Activated CD8-positive, alpha-beta T cell treated with anti-CD3 and anti-CD28 coated beads for 36 hours (primary cell): ENCODE measurements at places on chromosomes 4 and X. TPM values are rescaled to one million over a fixed set of nuclear protein-coding genes. Genes with fewer than 3 reads are reported as not detected.

DNA sequence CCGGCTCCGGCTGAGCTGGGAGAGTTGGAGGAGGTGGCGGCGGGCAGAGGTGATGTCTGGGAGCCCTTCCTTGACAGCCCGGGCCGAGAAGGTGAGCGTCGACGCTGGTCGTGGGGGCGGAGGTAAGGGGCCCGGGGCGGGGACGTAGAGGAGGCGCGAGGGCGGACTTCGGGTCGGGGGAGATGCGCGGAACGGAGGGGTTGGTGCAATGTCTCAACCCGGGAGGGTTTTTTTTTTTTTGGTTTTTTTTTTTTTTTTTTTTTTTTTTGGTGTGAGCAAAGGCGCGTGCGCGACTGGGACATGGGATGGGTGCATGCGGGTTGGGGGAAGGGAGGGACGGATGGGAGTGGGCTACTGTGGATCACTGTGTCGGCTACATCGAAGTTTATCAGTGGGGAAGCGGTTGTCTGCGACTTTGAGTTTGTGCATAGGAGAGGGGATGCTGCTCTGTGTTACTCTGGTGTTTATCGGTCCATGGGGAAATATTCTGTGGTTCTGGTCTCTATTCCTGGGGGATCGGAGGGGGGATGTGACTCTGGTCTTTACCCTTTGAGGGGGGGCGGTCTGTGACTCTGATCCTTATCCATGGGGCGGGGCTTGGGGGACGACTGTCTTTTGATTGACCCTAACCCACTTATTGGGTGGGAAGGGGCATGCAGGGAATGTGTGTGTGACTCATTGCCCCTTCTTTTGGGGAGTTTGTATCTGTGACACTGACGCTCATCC lies 537 bp downstream of the RBM10 start:
- H3K27me3 ChIP-seq: no peaks in the 10 kb centered on the region
- peak overlapping the region; percentile 95 for H3K4me3 ChIP-seq
- DNase-seq: peak; percentile 15
- peaks cover 31% of the 10 kb centered on the region for H3K4me1 ChIP-seq
- H3K36me3 ChIP-seq: peaks cover 42% of the 10 kb centered on the region

DNA sequence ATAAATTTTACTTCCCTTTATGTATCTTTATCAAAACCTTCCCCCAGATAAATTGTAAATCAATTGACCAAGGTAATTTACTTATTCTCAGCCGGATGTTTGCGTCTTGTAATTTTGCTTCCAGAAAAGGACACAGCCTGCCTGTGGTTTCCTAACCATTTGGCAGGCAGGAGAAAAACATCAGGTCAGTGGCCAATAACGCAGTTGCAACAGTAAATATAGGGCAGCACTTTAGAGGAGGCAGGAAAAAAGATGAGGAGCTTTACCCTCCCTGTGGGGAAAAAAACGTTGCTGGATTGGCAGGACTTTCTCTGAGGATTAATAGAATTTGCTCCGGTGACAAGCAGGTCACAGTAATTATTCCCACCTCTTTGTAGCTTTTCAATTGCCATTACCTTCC lies 2618.1 kb downstream of the ARAP2 start:
- no peaks in the 10 kb centered on the region for H3K4me1 ChIP-seq
- DNase-seq: no peak
- no peak overlapping the region for H3K27ac ChIP-seq
- H3K27me3 ChIP-seq: no peaks in the 10 kb centered on the region

- no peak for DNase-seq
- no peaks in the 10 kb centered on the region for H3K4me1 ChIP-seq
- no peak overlapping the region for H3K27ac ChIP-seq
- no peaks in the 10 kb centered on the region for H3K27me3 ChIP-seq
Observed at GRCh38 chrX:65516756-65517155, 17.8 kb downstream of the LAS1L start.

DNA sequence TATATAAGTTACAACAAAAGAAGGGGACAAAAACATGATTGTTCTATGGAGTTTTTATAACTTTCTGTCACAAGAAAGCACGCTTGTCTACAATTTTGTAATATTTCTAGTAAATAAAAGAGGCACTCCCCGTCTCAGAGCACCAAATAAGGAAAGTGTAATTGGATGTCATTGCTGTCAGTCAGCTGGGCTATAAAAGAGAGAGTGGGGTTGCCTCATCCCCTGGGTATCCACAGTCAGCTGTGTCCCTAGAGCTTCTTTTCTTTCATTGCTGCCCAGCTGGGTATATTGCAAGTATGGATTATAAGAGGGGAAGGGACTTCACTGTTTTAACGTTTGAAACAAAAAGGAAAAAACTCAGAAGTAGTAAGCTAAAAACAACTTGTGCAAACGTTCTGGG lies 61.3 kb downstream of the NPNT start:
- no peak for DNase-seq
- no peaks in the 10 kb centered on the region for H3K36me3 ChIP-seq

DNA sequence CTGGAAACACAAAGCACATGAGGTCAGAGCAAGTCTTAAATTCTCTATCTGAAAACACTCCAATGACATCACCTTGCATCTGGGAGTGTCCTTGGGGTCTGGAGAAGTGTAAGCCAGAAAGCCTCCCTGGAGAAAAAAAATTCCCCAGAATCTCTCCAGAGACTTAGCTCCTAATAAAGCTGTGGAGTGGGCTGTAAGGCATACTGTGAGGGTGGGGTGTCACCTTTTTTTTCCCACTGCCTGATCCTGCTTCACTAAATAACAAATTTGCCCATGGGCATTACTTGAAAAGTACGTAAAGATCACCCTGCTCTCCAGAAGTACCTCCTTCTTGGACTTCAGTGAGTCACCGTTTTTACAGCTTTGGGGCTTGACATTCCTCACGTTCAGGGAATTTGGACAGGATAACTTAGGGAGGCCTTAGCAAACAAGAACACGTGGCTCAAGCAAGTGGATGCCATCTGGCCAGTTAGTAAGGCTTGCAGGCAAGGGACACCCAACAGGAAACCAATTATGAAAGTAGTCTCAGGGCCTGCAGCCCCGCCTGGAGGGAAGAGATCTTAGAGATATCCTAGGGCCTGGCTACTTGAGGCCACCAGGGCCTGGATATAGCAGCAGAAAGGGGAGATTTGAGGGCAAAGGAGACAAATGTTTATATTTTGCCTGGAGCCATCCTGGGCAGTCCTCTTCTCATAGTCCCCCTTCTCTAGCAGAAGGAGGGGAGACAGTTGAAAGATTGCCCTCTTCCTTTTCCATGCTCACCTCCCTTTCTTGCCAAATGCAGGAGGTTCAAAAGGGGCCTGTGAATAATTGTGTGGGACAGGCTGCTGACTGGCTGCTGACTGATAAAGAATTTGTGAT lies 60.1 kb upstream of the PLAC1 start:
- peaks cover 2% of the 10 kb centered on the region for H3K27me3 ChIP-seq
- H3K4me3 ChIP-seq: no peak overlapping the region
- H3K36me3 ChIP-seq: no peaks in the 10 kb centered on the region
- peaks cover 16% of the 10 kb centered on the region for H3K4me1 ChIP-seq
- peak; percentile 17 for DNase-seq
- H3K27ac ChIP-seq: peak overlapping the region; percentile 55

GPR78 gene
- total RNA-seq: not detected

TCP11X1 gene
- not detected for total RNA-seq

SLC6A14 gene
- total RNA-seq: not detected

SPP1 gene
- total RNA-seq: not detected

SPINK2 gene
- 0.81 TPM for total RNA-seq
